Caki2 (cell line): ENCODE measurements at places on chromosomes 5 and 9.

DNA sequence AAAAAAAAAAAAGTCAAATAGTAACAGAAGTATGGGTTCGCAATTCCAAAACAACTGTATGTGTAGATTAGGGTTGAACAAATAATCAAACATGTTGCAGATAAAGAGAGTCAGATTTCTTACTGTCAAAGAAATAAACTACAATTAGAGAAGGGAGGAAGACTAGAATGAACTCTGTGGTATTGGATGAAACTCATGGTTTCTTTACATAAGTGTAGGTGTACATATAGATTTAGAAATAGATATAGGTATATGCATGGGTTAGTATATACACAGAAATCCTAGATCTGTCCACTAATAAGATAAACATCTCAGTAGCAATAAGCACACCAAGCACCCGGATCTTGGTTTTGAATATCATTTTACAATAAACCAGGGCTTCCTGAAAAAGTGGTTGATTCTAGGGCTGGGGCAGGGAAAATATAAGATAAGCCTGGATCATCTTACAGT, 21.3 kb downstream of the DTWD2 start:
- DNase-seq: no peak

DNA sequence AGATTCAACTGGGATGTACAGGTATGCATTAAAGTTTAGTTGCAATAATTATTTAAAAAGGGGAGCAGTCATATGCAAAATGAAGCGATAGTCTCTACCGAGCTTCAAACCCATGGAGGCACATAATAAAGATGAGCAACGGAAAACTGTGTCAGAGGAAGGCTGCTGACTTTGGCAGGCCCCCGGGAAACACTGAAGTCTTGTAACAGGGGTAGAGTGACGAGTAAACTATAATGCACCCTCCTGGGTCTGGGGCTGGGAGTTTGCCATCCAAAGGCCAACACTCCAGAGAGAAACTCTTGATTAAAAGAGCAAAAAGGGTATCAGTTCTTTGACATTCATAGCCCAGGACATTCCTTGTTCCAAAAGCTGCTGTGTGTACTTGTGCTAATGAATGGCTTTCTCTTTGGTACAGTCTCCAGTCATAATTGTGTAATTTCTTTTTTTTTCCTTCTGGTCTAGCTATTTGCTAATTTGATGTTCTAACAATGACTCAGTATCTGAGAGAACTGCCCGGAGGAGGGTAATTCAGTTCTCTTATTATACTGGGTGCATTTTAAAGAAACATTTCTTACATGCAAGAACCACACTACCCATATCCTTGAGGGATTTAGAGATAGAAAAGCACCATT, 59.2 kb downstream of the TNC start:
- no peak for DNase-seq

GRCh38 chr9:133584167-133584558, 25.0 kb downstream of the FAM163B start:
- DNase-seq: no peak

DNA sequence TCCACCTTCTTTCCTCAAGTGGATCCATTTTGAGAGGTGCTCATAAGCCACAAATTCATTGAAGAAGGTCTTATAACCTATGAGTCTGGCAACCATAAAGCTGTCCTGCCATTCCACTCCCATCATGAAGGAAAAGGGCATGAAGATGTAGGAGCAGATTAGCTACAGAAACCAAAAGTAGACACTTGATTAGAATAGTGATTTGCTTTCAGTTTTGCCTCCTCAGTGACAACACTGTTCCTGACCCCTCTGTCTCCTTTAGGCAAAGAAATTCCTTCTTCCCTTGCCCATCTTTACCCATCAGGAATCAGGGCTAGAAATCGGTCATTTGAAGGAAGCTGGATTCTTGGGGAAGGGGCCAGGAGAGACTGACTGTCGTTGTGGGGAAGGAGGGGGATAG, 55.2 kb downstream of the SLC28A3 start:
- no peak for DNase-seq

DNA sequence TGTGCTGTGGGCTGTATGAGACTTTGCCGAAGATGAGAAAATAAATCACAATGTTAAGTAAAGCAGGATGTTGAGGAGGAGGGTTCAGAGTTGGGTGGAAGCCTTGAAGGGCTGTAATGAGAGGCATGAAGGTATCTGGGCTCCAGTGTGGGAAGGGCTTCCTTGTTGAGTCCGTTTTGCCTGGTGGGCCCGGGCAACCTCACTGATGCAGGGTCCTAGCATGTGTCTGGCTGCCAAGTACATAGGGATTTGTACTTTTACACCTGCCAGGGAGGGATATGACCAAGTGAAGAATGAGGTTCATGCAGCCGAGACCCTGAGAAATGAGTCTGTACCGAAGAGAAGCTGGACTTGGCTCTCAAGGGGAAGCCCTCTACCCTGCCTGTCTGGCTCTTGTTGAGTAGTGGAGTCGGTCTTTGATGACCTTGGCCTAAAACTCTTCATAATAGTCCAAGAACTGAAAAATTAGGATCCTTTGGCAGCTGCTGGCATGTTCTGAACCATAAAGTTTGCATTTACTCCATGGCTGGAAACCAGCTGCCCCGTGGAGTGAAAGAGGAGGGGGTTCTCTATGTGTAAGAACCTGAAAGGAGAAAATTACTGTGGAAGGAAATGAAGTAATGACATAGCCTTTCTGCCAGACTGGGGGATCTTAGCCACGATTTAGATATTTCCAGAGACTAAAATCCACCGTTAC, 59.0 kb upstream of the DPYSL3 start:
- DNase-seq: no peak

GRCh38 chr9:113876151-113876992, at the start of gene ZNF618:
TSS of gene ZNF618 (plus strand) at chr9:113876309. CDS start at chr9:113876381, 72 bp downstream.
- peak; percentile 23 for DNase-seq

- DNase-seq: no peak
Measured at GRCh38 chr5:59579101-59579823, 314.3 kb downstream of the PDE4D start.

GRCh38 chr5:153823036-153823435, 215.7 kb downstream of the FAM114A2 start:
- no peak for DNase-seq

DNA sequence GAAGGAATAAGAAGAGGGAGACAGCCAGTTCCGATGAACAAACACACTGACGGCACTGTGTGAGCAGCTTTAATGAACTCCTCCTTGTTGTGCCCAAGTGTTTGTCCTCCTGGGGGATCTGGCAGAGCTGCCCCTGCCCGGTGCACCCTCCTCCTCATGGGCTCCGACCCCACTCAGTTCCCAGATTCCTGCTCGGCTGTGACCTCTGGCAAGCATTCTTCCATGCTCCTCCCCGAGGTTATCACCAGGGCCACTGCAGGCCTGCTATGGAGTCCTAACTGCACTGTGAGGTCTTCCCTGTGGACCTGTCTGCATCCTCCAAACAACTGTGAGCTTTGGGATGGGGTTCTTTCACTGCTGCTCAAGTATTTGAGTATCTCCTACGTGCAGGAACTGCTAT, 142.2 kb downstream of the DCP2 start:
- no peak for DNase-seq

DNA sequence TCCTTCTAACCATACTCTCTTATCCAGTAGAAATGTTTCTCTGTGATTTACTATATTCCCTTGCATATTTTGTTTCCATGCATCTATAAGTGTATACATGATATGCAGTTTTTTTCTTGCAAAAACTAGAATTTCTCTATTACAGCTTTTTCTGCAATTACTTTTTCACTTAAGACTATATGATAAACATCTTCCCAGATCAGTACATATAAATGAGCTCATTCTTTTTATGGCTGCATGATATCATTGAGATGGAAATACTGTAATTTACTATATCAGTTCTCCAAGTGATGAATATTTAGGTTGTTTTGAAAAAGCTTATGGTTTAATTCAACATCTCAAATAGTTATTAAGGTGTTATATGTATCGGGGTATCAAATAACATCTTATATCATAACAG, 18.1 kb upstream of the ZNF608 start:
- DNase-seq: no peak

GRCh38 chr9:132141948-132142594, 19.8 kb upstream of the NTNG2 start:
- no peak for DNase-seq
